ENCODE measurements at places on chromosomes 4 and X.

- DNase-seq = no peak
Observed at GRCh38 chr4:41865306-41865980, 69.8 kb upstream of the TMEM33 start.

GRCh38 chr4:133759428-133759827, 442.2 kb downstream of the PABPC4L start:
- DNase-seq = no peak

- no peak for DNase-seq
Observed at GRCh38 chr4:149896432-149896831, 80.8 kb upstream of the IQCM start.

DNA sequence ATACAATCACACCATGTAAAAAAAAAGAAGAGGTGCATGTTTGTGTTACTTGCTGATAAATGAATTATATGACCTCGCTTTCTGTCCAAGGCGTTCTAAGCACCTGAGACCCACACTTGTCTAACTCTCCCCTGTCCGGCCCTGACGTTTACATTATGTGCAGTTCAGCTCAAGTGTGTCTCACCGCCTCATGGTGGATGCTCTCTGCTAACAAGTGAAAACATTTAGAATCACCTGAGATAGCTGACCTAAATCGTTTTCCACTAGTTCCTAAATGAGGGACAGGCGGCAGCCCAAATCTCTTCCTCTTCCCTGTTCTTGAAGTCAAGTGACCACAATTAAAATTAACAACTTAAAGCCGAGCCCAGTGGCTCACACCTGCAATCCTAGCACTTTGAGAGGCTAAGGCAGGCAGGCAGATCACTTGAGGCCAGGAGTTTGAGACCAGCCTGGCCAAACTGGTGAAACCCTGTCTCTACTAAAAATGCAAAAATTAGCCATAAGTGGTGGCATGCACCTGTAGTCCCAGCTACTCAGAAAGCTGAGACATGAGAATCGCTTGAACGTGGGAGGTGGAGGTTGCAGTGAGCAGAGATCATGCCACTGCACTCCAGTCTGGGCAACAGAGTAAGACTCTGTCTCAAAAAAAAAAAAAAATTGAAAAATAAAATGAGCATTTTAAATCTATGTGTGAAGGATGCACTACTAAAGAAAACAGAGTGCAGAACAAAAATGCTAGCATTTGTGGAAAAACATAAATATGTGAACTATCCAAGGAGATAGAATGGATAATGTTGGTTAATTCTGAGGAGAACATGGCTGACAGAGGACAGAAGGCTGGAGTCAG, 3.9 kb upstream of the TIFA start:
- DNase-seq = no peak

- DNase-seq = no peak
Observed at GRCh38 chrX:107629540-107629909, 1.2 kb downstream of the PRPS1 start.

GRCh38 chrX:3576886-3577501, 136.5 kb downstream of the PRKX start:
- no peak for DNase-seq

DNA sequence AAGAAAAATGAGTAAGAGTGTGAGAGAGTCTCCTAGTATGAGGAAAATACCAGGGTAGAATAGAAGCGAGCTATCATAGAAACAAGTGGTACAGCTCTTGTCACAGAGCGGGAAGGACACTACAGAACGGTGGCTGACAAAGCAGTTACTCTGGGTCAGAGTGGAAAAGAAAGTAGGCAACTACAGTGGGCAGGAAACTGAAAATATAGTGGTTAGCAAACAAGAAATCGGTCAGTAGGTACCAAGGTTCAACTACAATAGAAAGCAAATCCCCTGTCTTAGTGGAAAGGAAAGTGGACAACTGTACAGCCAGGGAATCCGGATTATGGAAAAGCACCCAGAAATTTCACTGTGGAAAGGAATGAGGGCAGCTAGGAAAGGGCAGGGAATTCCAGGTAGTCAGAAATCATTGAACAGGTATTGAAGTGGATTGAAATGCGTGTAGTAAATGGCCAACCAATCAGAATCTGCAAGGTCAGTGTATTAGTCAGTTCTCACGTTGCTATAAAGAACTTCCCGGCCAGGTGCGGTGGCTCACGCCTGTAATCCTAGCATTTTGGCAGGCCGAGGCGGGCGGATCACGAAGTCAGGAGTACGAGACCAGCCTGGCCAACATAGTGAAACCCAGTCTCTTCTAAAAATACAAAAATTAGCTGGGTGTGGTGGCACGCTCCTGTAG, 219.6 kb upstream of the DIAPH2 start:
- no peak for DNase-seq

DNA sequence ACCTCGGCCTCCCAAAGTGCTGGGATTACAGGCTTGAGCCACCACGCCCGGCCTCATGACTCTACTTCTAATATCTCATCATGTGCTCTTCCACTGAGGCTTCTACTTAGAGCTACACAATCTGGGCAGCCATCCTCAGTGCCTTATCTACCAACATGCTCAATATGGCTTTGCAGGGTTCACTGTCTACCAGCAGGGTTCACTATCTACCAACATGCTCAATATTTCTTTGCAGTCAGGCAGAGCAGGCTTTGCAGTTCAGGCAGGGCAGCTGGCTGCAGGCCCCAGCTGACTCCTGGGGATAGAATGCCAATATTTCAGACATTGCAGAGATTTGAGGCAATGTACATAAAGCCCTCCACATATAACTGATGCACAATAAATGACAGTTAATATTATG, 47.5 kb downstream of the PKD2 start:
- DNase-seq = no peak

DNA sequence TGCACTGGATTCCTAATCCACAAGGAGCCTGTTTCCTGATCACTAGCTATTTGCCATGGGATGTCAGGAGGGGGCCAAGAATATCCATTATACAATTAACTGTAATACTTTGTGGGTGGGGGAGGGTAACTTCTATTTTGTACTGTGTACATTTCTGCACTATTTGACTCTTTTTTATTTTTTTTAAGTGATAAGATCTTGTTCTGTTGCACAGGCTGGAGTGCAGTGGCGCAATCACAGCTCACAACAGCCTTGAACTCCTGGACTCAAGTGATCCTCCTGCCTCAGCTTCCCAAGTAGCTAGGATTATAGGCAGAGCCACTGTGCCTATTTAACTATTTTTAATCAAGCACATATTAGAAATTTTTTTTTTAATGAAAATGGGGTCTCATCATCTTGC, 134.1 kb downstream of the ELOVL6 start:
- no peak for DNase-seq

GRCh38 chrX:39813631-39814277, 284.0 kb downstream of the BCOR start:
- DNase-seq = no peak

- DNase-seq = no peak
Observed at GRCh38 chr4:94208266-94208665, 601 bp downstream of the SMARCAD1 start.

DNA sequence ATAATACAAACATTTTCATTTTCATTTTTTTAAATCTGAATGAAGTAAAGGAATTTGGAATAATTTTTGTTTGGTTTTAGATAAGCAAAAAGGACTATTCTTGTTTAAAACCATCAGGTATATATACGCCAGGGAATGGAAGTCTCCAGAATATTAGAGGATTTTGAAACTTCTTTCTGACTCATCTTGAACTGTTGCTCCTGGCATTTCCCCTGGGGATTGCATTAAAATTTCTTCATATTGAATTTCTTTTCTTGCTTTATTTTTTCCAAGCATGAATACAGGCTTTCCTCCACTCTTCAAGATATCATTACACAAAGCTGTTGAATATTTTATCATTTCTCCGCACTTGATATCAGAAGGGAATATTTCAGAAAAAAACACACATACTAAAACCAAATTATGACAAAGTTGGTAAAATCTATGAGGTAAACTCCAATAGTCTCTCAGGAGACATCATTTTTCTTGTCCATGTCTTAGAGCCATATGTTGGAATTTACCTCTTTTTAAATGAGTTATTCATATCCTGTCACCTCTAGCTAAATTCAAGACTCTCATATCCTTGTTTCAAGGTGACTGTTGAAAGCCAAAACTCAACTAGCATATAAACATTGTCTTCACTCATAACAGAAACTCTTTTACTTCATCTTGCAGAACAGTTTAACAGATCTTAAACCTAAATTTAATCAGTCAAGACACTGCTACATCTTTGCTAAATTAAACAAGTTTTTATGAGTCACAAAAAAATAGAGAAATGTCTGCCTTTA, 20.7 kb upstream of the CSN1S1 start:
- no peak for DNase-seq

DNA sequence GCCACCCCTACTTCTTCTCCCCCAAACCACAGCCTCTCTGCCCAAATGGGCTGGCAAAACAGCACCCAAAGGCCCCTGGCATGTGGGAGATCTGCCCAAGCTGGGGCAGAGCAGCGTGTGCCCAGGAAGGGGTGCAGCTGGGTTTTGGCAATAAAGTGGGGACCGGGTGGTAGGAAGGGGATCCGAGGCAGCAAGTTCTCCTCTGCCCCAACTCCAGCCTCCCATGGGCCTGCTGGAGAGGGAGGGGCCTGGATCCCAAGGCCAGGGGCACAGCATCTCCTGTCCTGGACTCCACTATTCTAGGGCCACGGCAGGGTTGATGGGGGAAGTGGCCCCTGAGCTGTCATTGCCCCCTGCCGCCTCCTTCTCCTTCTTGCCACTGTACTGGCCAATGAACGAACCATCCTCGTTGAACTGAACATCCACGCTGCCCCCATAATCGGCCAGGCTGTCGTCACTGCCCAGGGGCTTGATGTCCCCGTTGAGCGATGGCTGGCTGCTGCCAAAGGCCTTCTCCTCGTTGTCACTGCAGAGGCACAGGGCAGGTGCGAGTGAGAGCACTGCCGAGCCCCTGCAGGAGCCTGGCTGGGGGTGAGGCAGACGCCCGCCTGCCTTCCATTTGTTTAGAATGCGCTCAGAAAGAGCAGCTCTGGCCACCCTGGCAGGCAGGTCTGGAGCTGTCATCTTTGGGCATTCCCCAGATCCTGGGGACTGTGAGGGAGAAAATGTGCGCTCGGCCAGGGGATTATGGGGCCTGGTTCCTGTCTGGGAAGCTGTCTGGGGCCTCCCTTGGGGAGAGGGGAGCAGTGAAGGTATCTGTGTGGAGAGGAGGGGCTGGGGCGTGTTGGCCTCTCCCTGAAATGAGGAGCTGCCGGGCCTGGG, 23.4 kb downstream of the L1CAM start:
- no peak for DNase-seq

DNA sequence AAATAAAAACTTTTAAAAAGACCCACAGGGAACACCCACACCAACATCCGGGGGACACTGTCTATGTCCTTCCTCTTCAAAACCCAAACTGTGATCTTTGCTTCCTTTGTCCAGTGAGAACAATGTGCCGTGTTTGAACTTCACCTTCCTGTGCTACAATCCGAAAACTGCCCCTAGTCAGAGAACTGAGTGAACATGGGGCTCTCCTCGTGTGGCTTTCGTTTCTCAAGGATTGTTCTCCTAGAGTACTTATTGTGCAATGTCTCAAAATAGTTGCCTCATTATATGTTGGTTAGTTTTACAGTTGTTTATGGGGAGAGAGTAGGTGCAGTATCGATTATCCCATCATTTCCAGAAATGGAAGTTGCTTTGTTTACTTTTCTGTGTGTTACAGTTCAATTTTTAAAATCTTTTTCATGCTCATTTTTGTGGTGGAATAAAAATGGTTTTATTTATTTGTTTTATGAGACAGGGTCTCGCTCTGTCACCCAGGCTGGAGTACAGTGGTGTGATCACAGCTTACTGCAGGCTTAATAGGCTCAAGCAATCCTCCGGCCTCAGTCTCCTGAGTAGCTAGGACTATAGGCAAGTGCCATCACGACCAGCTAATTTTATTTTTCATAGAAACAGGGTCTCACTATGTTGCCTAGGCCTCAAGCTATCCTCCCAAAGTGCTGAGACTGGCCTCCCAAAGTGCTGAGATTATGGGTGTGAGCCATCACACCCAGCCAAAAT, 29.9 kb downstream of the RBMX start:
- no peak for DNase-seq

GRCh38 chrX:131063613-131064012, 5.5 kb downstream of the ARHGAP36 start:
- DNase-seq = no peak

GRCh38 chr4:169335331-169335730, 64.6 kb upstream of the SH3RF1 start:
- no peak for DNase-seq

GRCh38 chr4:121822796-121823504, 733 bp downstream of the CCNA2 start:
- no peak for DNase-seq

GRCh38 chr4:23006756-23007155, 314.0 kb downstream of the GBA3 start:
- DNase-seq = no peak

- DNase-seq = no peak
Observed at GRCh38 chr4:152138451-152138850, 377.6 kb upstream of the GATB start.

Data from stimulated activated CD8-positive, alpha-beta memory T cell treated with anti-CD3 and anti-CD28 coated beads, Interleukin-7, amount 100 ng/mL, for 1 hour (primary cell).